Activated T-helper 1 cell treated with Interleukin-2 at 50 U/mL for 16 hours (primary cell): ENCODE measurements at places on chromosomes 7 and 10.

DNA sequence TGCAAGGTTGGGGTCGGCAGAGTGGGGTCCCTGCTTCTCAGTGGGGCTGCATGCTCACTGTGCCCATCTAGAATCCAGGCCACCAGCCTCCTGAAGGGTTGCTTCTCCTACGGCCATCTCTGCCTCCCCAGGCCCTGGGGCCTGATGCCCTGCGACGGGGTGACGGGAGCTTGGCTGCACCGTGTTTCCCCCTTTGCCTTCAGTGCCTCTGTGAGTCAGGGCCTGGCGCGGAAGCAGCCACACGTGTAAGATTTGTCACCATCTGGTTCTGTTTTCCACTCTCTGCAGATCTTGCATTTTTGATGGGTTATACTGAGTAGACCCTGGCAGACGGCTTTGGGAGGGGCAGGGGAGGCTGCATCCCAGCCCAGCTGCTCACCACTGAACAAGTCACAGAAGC is 7.2 kb downstream of the ADAMTS14 start:
- no peak for DNase-seq

DNA sequence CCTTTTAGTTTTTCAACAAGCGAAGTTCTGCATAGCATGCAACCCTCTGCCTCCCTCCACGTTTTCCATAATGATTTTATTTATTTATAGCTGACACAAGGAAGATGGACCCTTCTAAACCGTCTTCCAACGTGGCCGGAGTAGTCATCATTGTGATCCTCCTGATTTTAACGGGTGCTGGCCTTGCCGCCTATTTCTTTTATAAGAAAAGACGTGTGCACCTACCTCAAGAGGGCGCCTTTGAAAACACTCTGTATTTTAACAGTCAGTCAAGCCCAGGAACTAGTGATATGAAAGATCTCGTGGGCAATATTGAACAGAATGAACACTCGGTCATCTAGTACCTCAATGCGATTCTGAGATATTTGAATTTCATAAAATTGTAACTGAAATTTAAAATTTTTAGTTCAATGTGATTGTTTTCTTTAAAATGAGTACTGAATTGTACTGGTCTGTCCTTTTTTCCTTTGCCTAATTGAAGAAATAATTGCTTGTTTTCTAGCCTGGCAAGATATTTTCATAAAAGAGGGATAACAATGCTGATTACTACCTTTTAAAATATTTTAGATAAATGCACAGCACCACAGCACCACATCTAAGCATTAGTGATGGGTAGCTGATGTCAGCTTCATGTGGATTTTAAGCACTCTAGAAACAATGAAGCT is 41.5 kb upstream of the SLC39A12 start:
- DNase-seq, result no peak

DNA sequence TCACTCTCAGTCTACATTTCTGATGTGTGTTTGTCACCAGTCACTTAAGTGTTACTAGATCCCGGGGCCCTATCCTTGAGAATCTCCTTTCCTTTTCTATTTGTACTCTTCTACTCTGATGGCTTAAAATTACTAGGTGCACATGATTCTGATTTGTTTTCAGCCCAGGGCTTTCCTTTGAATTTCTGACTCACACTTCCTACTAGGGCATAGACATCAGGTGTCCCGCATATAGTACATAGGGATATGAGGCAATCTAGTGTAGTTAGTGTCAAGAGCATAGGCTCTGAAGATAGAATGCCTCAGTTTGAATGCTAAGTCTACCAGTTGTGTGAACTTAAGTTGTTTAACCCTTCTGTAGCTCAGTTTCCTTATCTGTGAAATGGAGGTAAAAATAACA is 49.4 kb upstream of the LRRN3 start:
- no peak for DNase-seq

- no peak for DNase-seq
Observed at GRCh38 chr7:88089561-88089960, 130.3 kb downstream of the SRI start.
